SJCRH30 (cell line): ENCODE measurements at places on chromosomes 1 and 21.

DNA sequence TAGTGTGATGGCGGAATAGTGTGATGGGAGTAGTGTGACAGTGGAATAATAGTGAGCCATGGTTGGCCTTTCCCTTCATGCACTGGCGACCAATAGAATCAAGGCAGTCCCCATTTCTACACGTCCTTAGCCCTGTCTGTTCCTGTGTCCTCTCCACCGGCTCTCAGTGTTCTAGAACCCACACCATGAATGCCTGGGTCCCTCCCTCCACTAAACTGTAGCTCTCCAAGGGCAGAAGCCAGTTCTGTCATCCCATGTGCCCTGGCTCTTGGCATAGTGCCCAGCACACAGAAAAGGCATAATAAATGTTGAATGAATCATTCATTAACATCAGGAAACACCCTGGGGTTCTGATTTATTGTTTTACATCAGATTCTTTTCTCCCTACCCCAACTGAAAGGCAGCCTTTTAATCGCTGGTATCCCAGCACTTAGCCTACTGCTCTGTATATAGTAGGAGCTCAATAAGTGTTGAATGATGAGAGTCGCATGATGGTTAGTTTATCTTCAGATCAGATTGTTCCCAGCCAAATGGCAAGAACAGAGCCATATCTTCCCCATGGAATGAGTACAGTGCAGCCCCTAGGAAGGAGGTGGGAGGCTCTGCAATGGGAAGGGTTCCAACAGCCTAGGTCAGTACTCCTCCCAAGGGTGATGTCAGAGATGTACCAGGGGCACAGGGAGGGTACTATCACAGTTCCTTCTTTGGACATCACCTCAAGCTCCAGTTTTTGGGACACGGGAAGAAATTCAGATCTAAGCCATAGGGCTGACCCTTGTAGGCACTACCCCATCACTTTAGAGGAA lies 325.7 kb downstream of the HHAT start:
- no peak for DNase-seq

- DNase-seq, result no peak
These were observed 50.4 kb downstream of the CD34 start for GRCh38 chr1:207860531-207860930.

GRCh38 chr1:162725301-162725837 lies 65.1 kb upstream of the HSD17B7 start:
- DNase-seq, result no peak

DNA sequence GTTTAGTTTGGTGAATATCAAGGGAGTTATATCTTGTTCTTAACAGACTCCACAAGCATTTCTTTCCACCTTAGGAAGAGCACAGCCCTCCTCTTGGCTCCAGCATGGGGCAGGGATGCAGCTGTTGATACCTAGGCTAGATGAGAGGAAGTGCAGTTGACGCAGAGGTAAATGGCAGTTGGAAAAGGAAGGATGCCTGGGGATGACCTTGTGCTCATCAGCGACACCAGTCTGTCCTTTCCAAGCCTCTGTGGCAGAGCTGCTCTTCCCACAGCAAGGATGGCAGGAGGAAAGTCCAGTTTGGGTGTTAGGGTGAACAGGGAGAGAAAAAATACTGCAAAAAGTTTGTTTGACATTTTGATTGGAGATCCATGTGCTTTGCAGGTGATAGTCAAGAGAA lies 6.2 kb downstream of the PROX1 start:
- DNase-seq, result no peak

DNA sequence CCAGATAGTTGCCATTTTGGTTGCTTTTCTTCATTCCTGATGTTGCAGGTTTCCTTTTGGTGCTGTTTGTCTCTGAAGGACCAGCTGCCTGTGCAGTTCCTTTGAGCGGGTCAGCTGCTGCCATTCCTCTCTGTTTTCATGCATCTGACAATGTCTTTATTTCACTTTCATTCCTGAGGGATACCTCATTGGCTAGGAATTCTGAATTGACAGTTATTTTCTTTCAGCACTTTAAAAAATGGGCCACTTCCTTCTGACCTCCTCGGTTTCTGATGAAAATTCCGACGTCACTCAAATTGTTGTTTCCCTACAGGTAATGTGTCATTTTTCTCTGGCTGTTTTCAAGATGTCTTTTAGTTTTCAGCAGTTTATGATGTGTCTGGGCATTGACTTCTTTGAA lies 24.8 kb downstream of the CCSAP start:
- no peak for DNase-seq

- DNase-seq, result no peak
These were observed 13.3 kb downstream of the PTCH2 start for GRCh38 chr1:44829506-44830384.

DNA sequence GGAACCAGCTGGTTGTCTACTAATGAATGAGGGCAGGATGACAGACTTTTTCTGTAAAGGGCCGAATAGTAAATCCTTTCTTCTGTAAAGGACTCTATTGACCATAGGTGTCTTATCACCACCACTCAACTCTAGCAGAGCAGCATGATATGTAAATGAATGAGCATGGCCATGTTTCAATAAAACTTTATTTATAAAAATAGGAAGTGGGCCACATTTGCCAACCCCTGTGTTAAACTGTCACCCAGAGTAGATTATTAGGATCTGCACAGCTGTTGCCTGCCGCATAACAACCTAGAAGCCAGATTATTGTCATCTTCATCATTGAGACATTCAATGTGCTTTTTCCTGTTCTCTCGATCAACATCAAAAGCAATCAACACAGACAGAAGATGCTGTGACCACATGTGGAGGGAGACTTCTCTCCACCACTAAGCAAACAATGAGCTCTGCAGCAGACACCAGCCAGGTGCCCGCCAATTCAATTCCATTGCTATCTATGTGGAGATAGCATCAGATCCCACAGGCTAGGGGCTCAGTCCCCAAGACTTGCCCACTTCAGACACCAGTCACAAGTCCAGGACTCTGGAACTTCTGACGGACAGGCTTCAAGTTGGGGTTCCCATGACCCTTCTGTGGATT lies 6.8 kb upstream of the EFHD2 start:
- DNase-seq, result no peak

GRCh38 chr1:236064674-236065508 lies at the start of gene NID1:
NID1 (minus strand) TSS chr1:236065090; CDS start chr1:236065079, 11 bp downstream.
- DNase-seq, result peak; percentile 58

DNA sequence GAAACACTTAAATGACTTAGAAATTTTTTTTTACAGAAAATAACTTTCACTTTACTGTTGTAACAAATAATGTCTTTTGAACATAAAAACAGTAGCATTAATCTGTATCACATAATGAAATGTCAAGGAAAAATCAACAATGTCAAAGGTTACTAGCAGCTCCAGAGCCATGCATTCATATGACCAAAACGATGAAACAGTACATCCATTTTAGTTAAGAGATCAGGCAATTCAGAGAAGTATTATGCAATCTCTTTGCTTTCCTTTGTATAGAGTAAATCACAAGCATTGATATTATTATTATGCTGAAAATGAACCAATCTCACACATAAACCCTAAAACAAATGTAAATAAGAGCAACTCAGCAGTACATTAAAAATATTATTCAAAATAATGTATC lies 748.9 kb downstream of the PLA2G4A start:
- no peak for DNase-seq
